ENCODE measurements at places on chromosomes 12 and 14.

GRCh38 chr12:47745485-47746041, 13.1 kb downstream of the RAPGEF3 start:
- no peak for DNase-seq

GRCh38 chr12:111444925-111445725, 39.4 kb downstream of the SH2B3 start:
- peak; percentile 75 for DNase-seq

GRCh38 chr14:86333493-86333892, 803.5 kb downstream of the FLRT2 start:
- DNase-seq: no peak

GRCh38 chr12:3034067-3034750, 43.0 kb upstream of the TSPAN9 start:
- DNase-seq: no peak

DNA sequence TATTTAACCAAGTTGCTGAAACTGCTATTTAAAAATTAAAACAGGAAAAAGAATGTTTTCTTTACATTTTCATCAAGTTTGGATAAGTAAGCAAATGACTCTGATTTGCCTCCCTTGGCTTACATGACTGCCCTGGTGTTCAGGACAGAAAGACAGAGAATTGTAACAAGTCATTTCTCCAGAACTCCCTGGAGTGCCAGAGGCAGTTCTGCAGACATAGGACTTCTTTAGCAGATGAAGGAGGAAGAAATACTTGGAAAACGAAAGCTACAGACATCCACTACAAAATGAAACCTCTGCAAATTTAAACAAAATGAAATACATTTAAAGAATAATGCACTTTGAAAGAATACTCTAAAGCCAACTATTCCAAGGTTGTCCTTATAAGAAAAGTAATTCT, 253.9 kb downstream of the LRFN5 start:
- no peak for DNase-seq

- no peak for DNase-seq
These were observed 13.9 kb downstream of the ARPC3 start for GRCh38 chr12:110436231-110436630.

GRCh38 chr14:69980457-69981425, 101.5 kb downstream of the SMOC1 start:
- no peak for DNase-seq

DNA sequence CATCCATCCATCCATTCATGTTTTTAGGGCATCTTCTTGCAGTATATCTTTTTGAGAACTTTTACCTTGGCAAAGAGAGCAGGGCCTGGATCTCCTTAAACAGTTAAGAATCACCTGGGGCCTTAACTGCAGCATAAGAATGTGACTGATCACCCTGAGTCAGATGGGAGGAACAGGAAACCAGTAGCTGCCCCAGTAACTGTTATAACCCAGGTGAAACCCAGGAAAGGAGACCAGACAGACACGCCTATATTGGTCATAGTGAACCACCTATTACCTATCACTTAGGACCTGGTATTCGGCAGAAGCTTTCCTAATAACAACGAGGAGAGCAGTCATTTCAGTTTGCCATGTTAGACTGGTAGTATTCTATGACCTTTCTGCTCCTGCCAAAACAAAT, 43.4 kb upstream of the NR2C1 start:
- DNase-seq: no peak

DNA sequence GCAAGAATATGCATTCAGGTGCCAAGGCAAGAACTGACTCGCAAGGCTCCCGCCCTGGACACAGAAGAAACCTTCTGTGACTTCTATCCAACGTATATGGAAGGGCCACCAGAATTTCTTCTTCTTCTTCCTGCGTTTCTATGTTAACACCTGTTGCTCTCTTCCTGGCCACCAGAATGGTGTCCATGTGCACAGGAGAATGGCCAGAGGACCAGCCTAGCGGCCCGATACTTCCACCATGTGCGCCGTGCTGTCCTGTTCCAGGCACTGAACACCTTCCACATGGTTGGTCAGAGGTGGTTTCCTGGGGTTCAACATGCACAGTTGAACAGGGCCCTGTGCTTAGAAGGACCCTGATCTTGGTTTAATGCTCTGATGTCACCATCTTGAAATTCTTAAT, 455.8 kb downstream of the BCL11B start:
- no peak for DNase-seq

- no peak for DNase-seq
These were observed 35.5 kb downstream of the STXBP6 start for GRCh38 chr14:25014440-25014839.

GRCh38 chr14:73718418-73719251, 4.5 kb upstream of the PNMA1 start:
- no peak for DNase-seq

- no peak for DNase-seq
These were observed 24.8 kb downstream of the ATF7 start for GRCh38 chr12:53601296-53601847.

GRCh38 chr12:132520421-132521199, 30.7 kb downstream of the FBRSL1 start:
- DNase-seq: no peak

- no peak for DNase-seq
These were observed 324.2 kb upstream of the FAR2 start for GRCh38 chr12:28824849-28825248.

- DNase-seq: peak; percentile 55
These were observed 27.4 kb upstream of the GUCY2C start for GRCh38 chr12:14723763-14724162.

GRCh38 chr12:6313326-6313940, 3.0 kb downstream of the PLEKHG6 start:
- no peak for DNase-seq

GRCh38 chr12:65606008-65606766, 218.1 kb upstream of the HMGA2 start:
- DNase-seq: no peak

- peak; percentile 56 for DNase-seq
These were observed 226.2 kb upstream of the CRY1 start for GRCh38 chr12:107319533-107320032.

DNA sequence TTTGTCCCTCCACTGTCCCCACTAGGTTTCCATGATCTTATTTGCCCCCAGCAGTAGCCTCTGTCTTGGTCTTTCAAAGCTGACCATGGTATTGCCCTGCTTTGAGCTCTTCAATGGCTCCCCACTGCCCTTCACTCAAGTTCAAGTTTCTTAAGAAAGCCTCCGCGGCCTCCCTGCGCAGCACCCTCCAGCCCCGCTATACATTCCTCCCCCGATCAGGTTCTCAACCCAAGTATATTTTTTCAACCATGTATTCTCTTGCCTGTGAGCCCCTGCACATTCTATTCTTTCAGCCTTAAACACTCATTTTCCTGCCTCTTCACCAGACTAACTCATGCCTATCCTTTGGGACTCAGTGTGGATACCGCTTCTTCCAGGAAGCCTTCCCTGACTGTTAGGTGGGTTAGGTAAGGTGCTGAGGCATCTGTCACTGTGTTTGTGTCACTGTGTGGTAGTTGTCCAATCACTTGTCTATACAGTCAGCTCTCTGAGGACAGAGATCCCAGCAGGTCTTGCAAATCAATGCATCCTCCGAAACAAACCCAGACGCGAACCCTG, 4.3 kb downstream of the FAIM2 start:
- no peak for DNase-seq

- DNase-seq: no peak
These were observed 275.0 kb upstream of the G2E3 start for GRCh38 chr14:30283822-30284446.

GRCh38 chr14:102077382-102077709, 9.5 kb downstream of the HSP90AA1 start:
- DNase-seq: no peak

- no peak for DNase-seq
These were observed 182.3 kb downstream of the RBM19 start for GRCh38 chr12:113783811-113784210.

GRCh38 chr12:93616584-93617101, 44.2 kb downstream of the SOCS2 start:
- no peak for DNase-seq

All from activated T-cell treated with anti-CD3 and anti-CD28 coated beads, Interleukin-2, amount 50 U/mL, for 1 hour (primary cell).